ENCODE measurements at places on chromosomes 3 and 15. TPM values are rescaled to one million over a fixed set of nuclear protein-coding genes. Genes with fewer than 3 reads are reported as not detected.
A peak's percentile ranks its signal among the peaks of the same experiment; 100 is the strongest.

DNA sequence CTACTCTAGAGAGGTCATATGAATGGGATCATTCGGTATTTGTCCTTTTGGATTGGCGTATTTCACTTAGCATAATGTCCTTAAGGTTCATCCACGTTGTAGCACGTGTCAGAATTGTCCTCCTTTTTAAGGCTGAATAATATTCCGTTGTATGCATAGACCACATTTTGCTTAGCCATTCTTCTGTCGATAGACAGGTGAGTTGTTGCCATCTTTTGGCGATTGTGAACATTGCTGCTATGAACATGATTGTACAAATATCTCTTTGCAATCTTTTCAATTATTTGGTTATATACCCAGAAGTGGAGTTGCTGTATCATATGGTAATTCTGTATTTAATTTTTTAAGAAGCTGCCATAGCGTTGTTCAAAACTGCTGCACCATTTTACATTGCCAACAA is 52.4 kb upstream of the GOLGA8J start:
- ATAC-seq = no peak

DNA sequence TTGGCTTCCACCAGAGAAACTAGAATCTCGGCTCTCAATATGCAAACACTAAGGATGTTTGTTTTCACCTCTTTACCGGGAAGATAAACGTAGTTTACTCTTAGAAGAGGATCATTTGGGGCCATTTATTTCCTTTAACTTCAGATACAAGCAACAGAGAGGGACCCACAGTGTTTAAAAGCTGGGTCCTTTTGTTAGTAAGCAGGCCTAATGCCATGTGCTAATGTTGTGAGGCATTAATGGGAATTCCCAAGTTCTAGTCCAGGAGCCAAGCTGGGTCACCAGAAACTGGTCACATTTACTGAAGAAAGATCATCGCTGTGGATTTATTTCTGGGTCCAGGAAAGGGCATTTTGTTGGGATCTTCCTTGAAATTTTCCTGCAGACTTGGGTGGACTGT is 78.1 kb upstream of the ADAMTS9 start:
- ATAC-seq = no peak

DNA sequence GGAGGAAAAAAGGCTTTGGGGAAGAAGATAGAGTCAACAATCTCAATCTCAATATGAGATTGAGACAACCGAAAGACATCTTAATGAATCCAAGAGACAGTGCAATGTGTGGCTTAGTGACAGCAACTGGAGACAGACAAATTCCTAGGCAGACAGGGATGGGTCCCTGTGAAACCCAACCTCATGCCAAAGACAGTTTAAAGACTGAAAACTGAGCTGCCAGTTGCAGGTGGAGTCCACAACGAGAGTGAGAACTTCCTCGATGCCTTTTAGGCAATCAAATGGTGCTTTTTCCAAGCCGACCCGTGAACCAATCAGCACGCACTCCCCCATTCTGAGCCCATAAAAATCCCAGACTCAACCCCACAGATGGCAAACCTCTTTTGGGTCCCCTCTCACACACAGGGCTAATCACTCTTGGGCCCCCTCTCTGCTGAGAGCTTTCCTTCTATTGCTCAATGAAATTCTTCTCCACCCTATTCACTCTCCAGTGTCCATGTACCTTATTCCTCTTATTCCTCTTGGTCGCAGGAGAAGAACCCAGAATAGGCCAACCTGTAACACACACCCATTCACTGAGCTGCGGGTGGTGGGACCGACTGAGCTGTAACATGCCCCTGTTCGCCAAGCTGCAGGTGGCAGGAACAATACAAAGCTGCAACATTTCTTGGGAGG is 34.8 kb downstream of the ZMAT3 start:
- no peak for ATAC-seq

DNA sequence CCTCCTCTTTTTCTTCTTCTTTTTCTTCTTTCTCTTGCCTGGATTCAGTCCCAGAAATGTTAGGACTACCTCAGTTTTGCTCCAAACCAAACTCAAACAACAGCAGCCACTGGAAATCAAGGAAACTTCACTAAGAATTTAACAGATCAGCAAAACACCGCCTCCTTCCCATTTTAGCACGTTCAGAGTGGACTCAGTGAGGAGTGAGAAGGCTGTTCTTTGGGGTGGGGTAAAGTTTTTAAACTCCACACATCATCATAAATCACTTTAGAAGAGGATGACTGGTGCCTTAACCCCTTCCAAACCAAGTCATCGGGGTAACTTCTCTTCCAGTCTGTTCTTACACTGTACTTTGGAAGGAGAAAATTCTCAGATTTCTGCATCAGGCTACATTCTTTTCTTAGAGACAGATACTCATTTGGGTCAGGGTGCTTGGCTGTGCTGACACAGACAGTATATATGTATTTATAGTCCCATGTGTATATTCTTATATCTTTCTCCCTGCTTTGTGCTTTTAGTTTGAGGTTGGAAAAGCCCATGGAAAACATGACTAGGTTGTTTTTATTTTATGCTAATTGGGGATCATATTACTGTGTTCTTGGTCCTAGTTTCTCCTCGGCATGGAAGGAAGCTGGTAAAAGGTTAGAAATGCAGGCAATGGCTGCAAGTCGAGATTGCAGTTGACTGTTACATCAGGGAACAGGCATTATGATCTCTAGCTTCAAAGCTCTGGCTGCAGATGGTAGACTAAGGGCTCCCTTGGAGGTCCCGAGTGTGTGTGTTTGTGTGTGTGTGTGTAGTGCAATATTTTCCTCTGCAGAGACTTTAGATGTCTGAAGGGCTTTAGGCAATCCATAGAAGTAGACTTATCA is at the start of gene CCDC80:
Gene CCDC80, minus strand, starts transcription at position 214 of the 872 bp plus-strand sequence. CDS start 1,238 bp downstream, outside the sequence.
- ATAC-seq = peak; percentile 72

DNA sequence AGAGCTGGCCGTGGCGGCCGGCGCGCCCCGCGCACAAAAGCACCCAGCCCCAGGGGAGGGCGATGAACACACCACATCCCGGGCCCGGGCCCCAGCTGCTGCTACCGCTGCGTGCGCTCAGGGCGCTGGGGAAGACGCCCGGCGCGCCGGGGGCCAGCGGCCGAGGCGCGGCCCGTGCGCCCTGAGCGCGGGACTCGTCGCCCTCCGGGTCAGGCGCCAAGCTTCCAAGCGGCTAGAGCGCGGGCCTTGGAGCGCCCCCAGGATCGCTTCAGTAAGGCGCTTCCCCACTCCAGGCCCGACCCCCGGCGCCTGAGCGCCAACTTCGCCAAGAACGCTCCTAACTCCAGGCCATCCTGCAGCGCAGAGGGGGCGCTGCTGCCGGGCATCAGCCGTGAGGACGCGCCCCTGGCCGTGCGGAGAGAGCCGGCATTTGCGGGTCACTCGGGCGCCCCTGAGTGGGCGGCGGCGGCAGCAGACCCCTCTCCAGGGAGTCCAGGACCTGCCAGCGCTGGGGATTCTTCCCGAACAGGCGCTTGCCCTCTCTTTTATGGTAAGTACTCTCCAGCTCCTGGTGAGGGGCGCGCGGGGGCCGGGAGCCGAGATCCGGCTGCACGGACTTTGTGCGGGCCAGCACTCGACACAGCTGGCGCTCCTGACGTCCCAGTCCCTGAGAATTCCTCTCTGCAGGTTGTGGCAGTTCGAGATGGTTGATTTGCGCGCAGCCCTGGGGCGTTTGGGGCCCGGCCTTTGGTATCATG is 475 bp downstream of the SPSB4 start:
- peak; percentile 37 for ATAC-seq

- no peak for ATAC-seq
These were observed 34.5 kb downstream of the POMGNT2 start for GRCh38 chr3:43071313-43071893.

- no peak for ATAC-seq
These were observed 8.2 kb upstream of the ZNF660 start for GRCh38 chr3:44576613-44577012.

DNA sequence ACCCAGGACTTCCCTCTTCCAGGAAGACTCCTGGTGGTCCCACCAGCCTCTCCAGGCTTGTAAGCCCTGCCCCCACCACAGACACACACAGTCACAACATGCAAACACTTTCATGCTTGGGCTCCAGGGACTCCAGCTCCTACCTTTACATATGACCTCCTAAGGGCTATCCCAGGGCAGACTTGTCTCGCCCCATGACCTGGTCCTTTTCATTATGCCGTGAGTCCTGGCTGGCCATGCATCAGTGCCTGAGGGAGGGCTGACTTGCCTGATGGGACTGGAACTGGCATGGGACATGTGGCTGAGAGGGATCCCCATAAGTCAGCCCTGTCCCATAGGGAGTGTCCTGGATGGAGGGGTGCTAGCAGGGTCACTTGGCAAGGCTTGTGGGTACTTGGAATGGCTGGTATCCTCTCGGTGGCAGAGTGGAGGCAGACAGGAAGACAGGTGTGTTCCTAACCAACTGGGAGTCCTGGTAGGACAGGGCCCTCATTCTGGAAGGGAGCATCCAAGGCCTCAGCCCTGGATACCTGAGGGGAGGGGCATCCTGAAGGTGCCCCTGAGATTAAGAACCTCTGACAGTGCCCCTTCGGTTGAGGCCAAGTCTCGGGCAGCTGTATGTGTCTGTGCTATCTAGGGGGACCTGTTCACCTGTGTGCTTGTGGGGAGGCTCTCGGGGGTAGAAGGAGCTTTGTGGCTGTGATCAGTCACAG is 540 bp upstream of the HHATL start:
- ATAC-seq = no peak

DNA sequence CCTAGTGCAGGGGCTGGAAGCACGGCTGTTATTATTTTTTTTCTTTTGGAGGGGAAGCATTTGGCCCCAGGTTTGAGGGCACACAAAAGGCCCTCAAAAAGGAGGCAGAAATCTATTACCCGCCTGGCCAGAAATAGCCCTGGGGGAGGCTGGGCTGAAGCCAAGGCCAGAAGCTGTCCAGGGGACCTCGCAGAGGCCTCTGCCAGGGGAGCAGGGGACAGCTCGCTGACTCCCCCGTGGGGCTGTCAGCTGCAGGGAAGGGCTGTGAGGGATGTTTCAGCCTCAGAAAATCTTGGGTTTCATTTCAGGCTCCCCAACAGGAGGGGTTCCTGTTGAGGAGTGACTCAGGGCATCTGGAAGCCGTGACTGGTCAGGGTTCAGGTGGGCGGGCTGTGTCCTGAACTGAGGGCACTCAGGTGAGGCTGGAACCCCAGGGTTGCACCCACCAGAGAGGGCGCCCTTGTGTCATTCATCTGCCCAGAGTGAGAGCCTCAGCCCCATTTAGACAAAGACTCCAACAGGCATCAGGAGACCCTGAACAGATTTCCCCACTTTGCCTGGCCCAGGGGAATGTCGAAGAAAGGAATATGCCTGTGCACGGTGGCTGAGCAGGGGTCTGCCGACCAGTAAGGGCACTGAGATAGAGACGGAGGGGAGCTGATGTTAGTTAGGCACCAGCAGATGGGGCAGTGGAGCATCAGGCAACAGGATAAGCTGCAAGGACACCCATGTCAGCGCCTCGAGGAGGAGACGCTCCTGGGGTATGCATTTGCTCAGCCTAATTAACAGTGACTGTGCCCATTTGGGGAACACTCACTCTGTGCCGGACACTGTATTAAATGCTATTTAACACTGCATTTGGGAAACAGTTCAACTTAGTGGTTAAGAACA is 43.5 kb upstream of the SLC6A11 start:
- ATAC-seq = no peak

DNA sequence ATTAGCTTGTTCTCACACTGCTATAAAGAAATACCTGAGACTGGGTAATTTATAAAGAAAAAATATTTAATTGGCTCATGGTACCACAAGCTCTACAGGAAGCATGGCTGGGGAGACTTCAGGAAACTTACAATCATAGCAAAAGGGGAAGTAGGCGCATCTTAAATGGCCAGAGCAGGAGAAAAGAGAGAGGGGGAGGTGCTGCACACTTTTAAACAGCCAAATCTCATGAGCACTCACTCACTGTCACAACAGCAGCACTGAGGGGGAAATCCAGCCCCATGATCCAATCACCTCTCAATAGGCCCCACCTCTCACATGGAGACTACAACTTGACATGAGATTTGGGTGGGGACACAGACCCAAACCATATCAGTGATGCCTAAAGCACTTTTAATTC is 82.5 kb downstream of the DCLK3 start:
- ATAC-seq = no peak

- no peak for ATAC-seq
These were observed 5.9 kb upstream of the ITPKA start for GRCh38 chr15:41487802-41488201.

Gene LAMB2
- total RNA-seq = 980 TPM

Gene LDHAL6B
- total RNA-seq = not detected

Gene C3orf18
- total RNA-seq = 9.7 TPM

Gene EFHB
- total RNA-seq = 0.27 TPM

All from gastroesophageal sphincter (tissue), 4 donors.